ENCODE measurements at places on chromosomes 2 and 18.

- DNase-seq: no peak
Observed at GRCh38 chr18:48754993-48755473, 195.7 kb downstream of the SMAD7 start.

DNA sequence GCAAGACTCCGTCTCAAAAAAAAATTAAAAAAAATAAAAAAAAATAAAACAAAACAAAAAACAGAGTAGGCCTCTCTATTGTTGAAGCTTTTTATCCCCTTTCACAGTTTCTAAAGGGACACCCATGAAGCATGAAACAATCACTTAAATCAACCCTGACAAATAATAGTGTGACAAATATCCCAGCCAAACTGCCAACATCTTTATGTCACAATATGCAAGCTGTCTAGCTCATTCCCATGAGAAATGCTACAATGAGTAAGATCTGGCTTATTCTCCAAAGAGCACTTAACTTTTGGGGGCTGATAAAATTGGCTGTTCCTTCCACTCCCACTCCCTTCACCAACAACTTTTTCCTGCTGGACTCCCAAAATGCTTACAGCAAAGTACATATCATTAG lies 21.7 kb upstream of the ABCA12 start:
- DNase-seq: no peak

- no peak for DNase-seq
Observed at GRCh38 chr2:11652553-11652952, 17.4 kb downstream of the NTSR2 start.

GRCh38 chr2:181553244-181553643 lies 96.1 kb downstream of the ITGA4 start:
- DNase-seq: no peak

- DNase-seq: no peak
Observed at GRCh38 chr18:62138461-62139235, 48.2 kb downstream of the PIGN start.

- DNase-seq: no peak
Observed at GRCh38 chr2:43169987-43170386, 56.4 kb downstream of the ZFP36L2 start.

Measured in epithelial cell of proximal tubule (primary cell).